ENCODE measurements at places on chromosomes 3 and 15. TPM values are rescaled to one million over a fixed set of nuclear protein-coding genes. Genes with fewer than 3 reads are reported as not detected.

- DNase-seq, result no peak
These were observed 612 bp upstream of the C15orf40 start for GRCh38 chr15:83012076-83012426.

- DNase-seq, result no peak
These were observed 1311.9 kb downstream of the ROBO1 start for GRCh38 chr3:78455712-78456433.

DNA sequence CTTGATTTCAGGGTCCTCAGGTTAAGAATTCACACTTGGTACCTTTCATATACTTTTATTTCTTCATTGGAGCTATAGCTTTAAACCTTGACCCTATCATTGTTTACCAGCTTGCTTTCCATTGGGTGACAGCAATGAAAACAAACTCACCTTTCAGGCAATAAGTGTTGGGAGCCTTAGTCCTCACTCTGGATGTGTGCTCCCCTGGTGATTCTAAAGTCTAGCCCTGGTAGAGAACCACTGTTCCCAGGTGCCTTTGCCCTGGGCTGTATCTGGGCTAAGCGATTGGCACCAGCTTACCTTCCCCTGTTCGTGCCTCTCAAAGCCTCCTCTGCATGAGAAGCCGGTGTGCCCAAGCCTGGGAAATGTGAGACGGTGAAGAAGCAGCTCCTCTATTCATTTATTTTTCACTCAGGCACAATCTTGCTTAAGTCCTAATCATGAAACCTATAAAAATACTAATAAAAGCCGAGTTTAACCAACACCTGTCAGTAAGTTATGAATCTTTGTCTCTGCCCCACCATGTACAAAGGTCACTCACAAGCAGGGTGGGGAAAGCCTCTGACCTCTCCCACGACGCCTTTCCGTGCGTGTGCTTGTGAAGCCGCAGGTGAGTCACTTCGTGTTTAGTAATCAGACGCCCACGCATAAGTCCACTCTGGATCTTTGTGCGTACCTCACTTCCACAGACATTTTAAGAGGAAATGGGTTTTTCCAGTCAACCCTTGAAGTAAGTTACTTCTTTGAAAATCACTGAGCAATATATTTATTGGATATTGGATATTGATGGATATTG, 12.8 kb upstream of the ARRDC4 start:
- DNase-seq, result no peak

DUOXA2 gene
- not detected for total RNA-seq

DNA sequence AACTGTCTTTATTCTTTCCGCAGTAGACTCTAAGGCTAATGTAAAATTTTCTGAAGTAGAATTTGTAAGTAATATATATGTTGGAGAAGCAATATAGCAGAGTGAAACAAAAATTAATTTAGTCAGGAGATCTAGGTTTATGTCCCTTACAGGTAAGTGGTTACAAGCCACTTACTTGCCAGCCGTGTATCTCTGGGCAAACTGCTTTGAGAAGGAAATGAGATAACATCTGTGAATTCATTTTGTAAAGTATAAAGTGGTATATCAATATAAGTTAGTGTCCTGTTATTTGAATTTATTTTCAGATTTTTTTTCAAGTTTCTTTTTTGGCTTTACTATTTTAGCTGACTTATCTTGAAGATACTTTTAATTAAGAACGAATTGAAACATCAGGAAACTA, 5.5 kb downstream of the DAZL start:
- DNase-seq, result no peak

NEK11 gene
- total RNA-seq, result 9.6 TPM

KCNAB1 gene
- total RNA-seq, result not detected

DNA sequence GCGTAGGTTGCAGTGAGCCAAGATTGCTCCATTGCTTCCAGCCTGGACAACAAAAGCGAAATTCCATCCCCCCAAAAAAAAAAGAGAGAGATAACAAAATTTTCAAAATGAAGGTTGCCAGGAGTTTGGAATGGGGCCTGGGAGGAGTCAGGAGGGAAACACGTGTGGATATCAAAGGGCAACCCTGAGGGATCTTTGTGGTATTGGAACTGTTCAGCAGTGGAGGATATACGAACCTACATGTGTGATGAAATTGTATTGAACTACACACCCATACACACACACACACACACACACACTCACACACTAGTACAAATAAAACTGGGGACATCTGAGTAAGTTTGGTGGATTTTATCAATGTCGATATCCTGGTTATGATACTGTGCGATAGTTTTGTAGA, 61.8 kb downstream of the RBPMS2 start:
- no peak for DNase-seq

DNA sequence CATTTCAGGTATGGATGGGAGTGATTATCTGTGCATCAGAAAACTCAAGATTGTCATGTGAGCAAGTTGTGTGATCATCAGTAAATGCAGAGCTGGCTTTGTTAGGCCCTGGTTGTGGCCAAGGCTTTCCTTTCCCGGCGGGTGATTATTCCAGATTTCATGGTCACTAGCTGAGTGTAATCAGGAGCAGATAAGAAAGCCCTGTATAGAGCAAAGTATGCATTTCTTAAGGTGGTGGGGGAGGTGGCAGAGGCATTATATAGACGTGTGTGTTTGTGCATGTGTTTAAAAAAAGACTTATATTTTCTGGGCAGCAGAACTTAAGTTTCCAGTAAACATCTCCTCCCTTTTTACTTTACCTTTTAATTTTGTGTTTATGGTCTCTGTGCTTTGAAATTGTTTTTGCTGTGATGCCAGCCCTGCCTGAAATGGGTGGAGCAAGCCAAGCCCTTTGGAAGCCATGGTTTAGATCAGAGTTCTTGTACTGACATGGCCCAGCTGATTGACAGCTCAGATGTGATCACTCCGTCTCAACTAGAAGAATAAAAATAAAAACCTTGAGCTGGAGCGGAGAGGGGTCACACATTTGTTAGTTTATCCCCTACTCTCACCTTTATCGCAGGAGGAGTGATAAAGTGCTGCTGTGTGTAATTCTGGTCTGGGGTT, 22.2 kb downstream of the SMAD3 start:
- no peak for DNase-seq

HCN4 gene
- 0.54 TPM for total RNA-seq

GRCh38 chr15:63088533-63089245, 33.0 kb upstream of the LACTB start:
- no peak for DNase-seq

DNA sequence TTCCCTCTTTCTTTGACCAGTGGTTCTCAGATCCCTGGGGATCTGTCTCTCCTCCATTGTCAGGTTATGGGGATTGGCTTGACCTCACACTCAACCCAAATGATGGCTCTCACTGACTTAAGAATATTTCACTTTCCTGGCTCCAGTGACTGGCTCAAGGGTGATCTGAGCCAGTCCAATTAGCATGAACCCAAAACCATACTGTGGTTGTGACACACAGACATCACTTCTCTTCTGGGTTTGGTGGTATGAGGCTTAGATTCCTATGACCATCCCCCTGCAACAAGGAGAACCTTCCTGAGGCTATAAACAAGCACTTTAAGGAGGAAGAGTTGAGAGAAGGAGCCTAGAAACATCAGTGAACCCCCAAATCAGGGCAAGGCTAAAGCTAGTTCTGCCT, 85.8 kb downstream of the KCNAB1 start:
- no peak for DNase-seq

TMEM207 gene
- not detected for total RNA-seq

DNA sequence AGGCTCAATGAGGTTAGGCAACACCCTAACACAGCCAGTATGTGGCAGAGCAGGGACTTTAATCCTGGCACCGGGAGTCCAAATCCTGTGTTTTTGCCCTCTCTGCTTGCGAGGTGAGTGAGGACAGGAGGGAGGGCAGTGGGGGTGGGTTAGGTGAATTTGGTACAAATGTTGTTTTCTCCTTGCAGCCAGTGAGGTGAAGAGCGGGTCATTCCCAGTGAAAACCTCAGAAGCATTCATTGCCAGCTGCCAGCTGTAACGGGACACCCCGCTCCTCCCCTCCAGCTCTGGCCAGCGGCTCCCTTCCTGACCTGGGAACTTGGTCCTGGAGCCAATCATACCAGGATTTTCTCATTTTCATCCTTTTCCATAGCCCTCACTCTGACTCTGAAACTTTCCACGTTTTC, 45.7 kb upstream of the RAB6B start:
- DNase-seq, result no peak

LRRC3B gene
- 3.6 TPM for total RNA-seq

- no peak for DNase-seq
These were observed 11.3 kb upstream of the C3orf52 start for GRCh38 chr3:112074616-112075497.

DNA sequence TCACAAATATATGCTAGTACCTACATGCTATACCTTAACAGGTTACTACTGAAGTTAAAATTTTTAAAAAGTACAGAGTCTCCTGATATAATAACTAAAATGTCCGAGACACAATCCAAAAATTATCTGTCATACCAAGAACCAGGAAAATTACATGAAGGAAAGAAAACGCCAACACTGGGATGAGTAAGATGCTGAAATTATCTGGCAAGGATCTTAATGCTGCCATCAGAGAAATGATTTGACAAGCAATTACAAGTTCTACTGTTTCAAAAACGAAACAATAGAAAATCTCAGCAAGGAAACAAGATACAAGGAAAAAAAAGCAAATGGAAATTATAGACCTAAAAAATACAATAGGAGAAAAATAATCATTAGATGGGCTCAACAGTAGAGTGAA, 92.5 kb downstream of the UBE3A start:
- DNase-seq, result no peak

Measured in endothelial cell (in vitro differentiated cells).